ENCODE measurements at places on chromosomes 11 and 22.

DNA sequence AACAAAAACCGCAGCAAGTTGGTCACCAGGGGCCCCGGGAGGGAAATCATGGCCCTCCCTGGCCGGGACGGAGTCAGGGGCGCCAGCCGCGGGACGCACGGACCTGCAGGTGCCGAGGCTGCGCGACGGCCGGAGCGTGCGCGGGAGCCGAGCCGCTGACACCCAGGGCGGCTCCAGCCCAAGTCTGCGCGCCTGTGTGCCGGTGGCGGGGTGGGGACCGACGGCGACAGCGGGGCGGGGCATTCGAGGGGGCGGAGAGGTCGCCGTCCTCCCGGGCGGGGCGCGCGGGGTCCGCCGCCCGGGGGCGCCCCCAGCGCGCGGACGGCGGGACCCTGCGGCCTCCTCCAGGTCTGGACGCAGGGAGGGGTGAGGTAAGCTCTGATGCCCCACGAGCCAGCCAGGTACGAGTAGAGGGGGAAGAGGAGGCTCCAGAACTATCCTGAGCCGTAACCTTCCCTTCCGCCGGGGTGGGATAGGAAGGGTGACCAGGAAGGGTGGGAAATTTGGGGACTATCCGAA, at the start of gene ESAM:
Gene ESAM (minus strand): TSS at position 186 of the 519 bp plus-strand sequence. CDS start 136 bp downstream, at position 50.
- no peak for DNase-seq

DNA sequence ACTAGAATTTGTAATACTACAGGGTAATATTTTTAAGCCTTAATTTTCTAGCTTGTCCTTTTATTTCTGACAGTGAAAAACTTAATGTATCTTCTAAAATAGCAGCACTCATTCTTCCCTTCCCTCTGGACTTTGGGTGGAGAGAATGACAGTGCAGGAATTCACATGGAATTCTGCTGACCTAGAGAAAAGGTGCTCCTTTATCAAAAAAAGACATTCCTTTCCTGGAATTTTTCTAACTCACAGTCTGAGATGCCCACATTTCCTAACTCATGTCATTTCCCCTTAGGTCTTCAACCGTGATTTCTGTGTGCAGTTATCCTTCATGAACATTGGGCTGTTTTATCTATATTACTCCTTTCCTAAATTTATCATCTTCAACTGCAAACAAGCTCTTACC, 137.8 kb upstream of the PDGFD start:
- no peak for DNase-seq

DNA sequence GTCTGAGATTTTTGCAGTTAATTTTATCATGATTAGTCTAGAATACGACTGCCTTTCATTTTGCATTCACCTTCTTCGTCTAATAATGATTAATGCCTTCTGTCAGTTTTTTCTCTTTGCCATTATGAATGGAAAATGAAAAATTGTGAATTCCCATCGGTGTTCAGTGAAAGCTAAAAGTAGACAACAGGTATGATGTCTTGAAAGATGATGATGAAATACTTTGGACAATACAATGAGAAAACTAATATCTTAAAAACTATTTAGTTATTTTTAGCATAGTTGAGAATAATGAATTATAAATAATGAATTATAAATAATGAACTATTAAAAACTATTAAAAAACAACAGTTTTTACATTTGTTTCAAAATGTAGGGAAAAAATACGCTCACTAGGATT, 5.0 kb downstream of the C11orf58 start:
- DNase-seq = no peak

DNA sequence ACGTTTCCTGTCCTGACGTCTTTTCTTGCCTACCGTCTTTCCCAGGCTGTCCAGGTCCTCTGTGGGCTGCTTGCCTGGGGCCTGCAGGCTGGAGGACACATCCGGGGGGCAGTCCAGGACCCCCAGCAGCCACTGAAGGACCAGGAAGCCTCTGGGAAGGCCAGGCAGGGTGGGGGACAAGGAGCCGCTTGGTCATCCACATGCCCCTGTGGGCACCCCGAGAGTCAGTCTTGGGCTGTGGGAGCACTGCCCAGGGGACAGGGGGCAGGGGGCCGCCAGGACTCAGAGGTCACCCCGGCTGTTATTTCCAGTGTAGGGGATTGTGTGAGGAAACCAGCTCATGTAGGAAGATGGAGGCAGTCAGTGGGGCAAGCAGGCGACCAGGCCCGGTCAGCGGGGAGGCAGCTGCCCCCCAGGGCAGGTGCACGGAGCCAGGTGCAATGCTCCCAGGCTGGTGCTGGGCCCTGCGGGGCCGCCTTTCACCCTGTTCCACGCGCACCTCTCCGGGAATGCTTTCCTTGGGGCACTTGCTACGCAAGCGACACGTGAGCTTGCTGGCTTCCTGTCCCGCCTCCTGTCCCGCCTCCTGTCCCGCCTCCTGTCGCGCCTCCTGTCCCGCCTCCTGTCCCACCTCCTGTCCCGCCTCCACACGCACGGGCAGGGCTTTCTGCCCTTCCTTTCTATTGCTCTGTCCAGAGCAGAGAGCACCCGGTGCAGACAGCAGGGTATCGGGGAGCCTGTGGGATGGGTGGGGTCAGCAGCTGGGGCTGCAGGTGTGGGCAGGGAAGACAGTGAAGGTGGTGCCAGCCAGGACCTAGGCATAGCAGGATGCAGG, 39.5 kb downstream of the MUC5B start:
- peak; percentile 74 for DNase-seq

- no peak for DNase-seq
These were observed 126.6 kb downstream of the BCR start for GRCh38 chr22:23306926-23307325.

GRCh38 chr11:76566811-76567210, 103.7 kb downstream of the LRRC32 start:
- DNase-seq = no peak

DNA sequence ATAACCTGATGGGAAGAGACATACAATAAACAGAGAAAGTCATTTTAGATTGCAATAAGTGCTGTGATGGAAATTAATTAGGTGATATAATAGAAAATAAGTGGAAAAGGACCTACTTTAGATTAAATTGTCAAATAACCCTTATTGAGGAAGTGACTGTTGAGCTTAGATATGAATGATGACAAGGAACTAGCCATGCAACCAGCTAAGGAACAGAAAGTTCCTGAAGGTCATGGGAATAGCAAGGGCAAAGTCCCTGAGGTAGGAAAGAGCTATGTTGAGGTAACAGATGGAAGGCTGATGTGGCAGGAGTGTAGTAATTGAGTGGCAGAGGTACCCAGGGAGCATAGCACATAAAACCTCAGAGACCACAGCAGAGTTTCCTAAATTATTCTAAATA, 135.2 kb downstream of the WNT11 start:
- DNase-seq = no peak
